ENCODE measurements at places on chromosomes 7 and 10.

- DNase-seq: peak; percentile 21
Measured at GRCh38 chr10:78974617-78975317, 94.0 kb upstream of the ZMIZ1 start.

DNA sequence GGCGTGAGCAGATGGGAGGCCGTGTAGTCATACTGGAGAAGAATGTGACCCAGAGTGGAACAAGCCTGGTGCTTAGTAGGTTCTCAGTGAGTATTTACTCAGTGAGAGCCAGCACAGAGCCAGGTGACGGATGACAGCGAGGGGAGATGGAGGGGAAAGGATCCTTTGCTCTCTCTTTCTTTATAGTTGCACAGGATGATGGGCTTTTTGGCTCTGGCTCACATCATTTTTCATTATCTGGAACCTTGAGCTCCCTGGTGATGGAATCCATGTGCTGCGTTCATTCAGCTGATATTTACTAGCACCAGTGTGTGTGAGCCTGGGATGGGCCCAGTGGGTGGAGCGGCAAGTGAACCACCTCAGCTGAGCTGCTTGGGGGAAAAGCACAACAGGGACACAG lies 17.2 kb downstream of the BTBD16 start:
- DNase-seq: no peak

DNA sequence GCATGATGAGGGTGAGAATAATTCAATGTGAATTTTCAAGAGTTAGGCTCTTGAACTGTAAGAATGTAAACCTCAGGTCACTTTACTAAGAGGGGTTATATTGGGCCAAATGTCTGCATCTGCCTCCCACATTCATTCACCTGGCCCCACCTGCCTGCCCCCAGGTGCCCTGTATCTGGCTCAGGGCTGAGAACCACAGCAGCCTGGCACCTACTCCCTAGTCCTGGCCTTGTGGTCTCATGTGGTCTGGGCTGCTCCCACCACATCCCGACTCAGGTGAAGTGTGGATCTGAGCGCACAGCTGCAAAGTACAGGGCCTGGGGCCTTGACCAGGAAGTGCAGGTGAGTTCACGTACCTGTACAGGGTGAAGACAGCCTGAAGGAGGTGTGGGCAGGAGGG lies 182.1 kb downstream of the PFKFB3 start:
- no peak for DNase-seq

GRCh38 chr10:86439544-86439943 lies 72.9 kb upstream of the GRID1 start:
- no peak for DNase-seq

DNA sequence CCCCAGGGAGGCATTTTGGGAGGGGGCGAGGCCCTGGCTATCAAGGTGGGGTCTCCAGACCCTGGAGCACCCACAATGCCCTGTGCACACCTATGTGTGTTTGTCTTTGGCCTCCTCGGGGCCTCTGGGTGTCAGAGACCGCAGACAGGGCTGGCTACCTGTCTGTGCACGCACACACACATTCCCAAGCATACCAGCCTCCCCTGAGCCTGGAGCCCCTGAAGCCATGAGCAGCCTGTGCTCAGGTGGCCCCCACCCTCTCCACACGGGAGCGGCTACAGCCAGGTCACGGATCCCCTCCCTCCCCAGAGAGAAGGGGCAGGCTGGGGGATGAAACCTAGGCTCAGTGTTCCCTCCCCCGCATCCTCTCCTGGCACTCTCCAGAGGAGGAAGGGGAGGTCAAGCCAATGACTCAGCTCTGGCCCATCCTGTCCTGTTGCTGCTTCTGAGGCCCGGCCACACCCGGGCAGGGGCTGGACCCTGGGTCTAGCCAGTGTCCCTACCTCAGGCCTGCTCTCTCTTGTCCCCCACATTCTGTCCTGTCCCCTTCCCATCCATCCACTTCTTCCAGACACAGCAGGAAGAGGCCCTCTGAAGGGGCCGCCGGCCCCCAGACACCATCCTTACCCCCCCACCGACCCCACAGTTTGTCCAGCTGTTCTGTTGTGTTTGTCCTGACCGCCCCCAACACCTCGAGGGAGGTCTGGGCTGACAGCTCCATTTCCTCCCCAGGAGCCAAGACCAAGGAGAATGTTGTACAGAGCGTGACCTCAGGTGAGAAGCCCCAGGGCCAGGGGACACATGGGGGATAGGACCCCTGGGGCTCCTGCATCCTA lies 720 bp downstream of the SNCG start:
- DNase-seq: no peak

DNA sequence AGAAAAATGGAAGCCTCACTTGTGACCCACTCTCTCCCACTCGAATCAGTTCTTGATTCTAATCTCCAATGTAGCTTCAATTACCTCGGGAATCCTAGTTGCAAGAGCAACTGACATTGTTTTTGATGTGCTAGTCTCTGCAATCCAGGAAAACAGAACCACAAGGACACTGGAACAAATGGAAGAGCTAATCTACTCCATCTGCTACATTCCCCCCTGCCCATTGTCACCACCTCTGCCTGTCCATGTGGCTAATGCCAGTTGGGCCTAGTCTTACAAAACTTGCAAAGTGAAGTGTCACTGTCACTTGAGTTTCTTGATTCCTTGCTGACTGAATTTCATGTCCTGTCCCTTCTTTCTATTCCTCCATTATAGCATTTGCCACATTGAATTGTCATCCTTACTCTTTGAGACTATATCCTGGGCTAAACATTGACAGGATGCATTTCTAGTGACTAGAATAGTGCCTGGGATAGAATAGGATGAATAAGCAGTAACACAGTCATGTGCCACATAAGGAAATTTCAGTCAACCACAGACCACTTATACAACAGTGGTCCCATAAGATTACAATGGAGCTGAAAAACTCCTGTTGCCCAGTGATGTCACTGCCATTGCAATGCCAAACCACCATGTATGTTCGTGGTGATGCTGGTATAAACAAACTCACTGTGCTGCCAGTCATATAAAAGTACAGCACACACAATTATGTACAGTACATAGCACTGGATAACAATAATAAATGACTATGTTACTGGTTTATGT lies 13.5 kb downstream of the GCC1 start:
- DNase-seq: no peak

DNA sequence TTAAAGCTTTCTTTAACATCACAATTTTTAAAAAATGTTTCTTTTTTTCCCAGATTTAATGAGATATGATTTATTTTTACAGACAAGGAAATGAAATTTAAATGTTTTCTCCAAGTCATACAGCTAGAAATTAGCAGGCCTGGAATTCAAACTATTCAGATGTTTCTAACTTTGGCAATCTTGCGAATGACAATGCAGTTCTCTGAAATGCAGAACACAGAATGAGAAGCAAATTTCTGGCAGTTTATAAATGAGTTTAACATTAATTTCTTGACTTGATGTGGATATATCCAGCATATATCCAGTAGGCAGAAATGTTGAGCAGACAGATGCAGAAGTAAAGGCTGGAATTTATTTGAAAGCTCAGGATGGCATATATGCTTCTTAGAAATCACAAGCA lies 227.5 kb downstream of the THSD7A start:
- DNase-seq: no peak

DNA sequence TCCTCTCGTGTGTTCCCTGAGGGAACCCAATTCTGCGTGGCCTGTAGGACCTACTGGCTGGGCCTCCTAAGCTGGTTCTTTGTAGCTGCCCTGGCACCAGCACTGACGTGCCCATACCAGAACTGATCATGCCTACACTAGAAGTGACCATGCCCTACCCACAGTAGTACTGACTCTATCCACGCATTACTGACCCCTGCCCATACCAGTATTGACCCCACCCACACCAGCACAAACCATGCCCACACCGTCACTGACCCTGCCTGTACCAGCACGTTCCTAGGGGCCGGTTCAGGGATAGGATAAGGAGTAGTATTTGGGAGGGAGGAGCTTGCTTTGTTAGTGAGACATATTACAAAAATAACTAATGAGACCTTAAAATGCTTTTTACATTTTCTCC lies 88.0 kb downstream of the DOCK1 start:
- no peak for DNase-seq

GRCh38 chr7:120028636-120029035 lies 244.3 kb upstream of the KCND2 start:
- DNase-seq: no peak

DNA sequence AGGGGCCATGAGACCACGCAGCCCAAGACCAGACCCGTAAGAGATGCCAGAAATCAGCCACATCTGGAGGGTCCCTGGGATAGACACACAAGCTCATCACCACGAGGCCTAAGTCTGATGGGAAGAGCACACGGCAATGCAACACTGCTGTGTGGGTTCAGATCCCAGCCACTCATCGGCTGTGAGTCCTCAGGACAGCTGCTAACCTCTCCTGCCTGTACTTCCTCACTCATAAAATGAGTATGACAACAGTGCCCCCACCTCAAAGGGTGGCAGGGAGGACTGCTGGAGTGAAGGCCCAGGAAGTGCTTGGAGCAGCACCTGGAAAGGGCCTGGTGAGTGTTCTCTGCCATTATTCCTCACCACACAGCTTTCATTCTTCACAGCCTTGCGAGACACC lies 60.9 kb downstream of the MAD1L1 start:
- DNase-seq: no peak

DNA sequence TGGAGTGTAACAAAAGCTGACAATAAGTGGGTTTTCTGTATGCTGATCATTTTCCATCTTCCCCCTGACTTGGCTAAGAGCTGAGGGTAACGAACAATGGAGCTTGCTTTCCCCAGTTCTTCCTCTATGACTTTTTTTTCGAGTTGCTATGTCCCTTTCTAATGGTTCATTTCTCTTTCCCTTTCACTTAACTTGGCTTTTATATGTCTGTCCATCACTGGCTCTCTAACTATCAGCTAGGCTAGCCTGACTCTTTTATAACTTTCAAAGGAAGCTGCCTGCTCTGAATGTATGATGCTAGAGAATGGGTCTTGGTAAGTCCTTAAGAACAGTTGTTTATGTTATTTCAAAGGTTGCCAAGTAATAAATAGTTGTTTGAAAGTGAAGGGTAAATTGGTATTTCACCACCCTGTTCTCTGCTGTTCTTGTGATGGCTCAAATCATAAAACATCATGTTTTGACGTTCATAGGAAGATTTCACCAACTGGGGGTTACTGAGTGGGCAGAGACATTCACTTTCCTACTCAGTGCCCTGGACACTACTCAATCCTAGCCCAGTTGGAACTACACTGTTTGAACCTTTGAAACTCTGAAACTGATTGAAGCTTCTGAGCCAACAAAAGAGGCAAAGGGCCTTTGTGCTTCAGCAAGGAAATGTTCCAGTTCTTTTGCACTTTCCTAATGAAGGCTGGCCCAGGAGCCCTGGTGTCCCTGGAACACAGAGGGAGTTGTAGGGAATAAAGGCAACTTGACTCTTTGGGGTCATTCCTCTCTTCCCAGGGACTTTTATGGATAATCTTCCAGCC lies 85.4 kb upstream of the PHYHIPL start:
- DNase-seq: no peak

GRCh38 chr7:143323653-143324052 lies 7.7 kb downstream of the CLCN1 start:
- no peak for DNase-seq

- DNase-seq: no peak
Measured at GRCh38 chr10:70565556-70566514, 36.7 kb downstream of the PRF1 start.

DNA sequence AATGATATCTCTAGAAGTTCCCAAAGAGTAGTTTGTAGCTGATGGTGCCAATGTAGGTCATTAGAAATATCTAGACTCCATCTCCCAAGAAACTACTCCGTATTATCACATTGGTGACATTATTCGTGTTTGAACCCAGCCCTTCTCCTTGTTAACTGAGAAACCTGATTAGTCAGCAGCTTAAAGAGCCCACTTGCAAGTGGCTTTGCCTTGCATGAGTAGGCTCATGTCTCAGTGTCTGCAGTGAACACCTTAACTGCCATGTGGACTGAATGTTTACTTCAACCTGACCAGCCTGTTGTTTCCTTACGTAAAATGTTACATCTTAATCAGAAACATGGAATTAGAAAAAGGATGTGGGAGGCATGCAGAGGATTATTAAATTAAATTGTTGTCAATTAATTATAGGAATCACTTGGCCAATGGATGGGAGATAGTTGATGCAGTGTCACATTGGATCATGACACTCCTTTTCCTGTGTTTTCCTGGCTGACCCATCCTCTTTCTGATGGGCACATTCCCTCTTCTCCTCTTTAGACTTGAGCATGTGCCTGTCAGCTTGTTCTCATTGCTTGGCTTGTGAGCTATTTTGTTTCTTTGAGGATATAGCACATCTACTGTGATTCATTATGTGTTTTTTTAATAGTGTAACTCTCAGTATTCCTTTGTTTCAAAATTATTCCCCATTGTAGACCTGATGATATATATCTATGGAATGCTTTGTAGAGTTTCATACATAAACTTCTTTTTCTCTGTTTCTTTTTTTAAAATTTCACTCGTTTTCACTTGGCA lies 18.0 kb downstream of the STARD3NL start:
- DNase-seq: no peak

GRCh38 chr10:85901599-85901998 lies 465.0 kb downstream of the GRID1 start:
- no peak for DNase-seq

Measured in NCI-H524 treated with DMSO at 0.1 percent for 48 hours (cell line).